ENCODE measurements at places on chromosomes 7 and 10.

DNA sequence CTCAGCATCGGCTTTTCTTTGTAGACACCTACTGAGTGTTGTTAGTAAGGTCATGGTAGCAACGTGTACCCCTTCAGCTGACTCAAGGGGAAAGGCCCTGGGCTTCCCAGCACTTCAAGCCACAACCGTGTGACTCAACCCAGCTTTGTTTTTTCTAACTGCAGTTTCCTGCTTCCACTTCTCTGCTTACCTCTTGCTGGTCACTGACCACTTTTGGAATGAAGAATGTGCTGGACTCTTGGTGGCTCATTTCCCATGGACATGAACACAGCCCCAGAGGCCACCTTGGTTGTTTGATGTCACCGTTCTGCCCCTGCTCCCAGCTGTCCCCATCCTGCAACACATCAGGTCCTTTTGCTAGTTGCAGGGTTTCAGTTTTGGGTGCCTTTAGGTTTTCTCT lies 69.5 kb upstream of the ZNF438 start:
- no peak for DNase-seq

DNA sequence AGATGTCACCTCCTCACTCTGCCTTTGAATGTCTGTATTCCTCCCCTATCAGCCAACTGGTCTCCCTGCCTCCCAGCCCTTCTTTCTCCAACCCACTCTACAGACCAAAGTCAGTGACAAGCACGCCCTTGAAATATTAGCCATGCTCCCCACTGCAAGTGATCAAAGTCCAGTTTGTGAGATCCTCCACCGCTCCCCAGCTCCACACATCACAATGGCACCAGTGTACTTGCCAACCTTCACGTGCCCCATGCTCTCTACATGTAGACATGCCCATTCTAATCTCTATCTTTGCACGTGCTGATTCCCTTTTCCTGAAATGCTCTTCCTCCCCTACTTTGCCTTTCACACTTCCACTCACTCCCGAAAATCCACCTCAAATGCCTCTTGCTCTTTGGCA lies 150.9 kb downstream of the GRID1 start:
- no peak for DNase-seq

- no peak for DNase-seq
Measured at GRCh38 chr7:51158742-51159445, 157.7 kb downstream of the COBL start.

GRCh38 chr10:95739056-95739455 lies 16.9 kb upstream of the ENTPD1 start:
- no peak for DNase-seq

DNA sequence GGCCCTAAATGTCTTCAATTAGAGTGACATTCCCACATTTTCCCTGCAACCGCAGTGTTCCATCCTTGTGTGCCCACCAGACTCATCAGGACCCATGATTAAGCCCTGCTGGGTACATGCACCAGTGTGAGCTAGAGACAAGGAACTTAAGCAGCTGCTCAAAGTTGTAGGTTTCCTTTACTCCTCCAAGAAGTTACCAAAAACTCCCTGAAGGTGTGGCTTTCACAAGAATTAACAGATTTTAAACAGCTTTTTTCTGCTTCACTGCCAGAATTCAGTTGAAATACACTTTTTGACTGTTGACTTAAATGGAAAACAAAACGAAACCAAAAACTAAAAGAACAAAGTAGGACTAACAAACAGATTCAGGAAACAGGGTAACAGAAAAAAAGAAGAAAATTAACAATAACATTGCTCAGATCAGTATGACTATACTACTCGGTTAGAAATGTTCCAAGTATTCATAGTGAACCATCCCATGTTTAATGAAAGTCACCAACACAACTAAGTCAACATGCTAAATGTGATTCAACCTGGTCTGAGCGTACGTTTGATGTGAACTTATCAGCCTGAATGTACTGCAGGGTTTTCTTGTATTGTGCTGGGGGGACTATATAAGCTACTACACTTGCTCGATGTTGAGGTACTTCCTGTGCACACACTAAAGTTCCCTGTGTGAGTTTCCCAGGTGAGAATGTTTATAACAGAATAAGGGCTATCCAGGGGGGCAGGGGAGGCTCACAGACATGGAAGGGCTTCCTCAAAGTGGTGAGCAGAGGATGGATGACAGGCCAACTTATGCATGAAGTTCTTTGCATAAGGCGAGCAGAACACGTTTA lies 22.2 kb downstream of the SLC37A3 start:
- DNase-seq = no peak

DNA sequence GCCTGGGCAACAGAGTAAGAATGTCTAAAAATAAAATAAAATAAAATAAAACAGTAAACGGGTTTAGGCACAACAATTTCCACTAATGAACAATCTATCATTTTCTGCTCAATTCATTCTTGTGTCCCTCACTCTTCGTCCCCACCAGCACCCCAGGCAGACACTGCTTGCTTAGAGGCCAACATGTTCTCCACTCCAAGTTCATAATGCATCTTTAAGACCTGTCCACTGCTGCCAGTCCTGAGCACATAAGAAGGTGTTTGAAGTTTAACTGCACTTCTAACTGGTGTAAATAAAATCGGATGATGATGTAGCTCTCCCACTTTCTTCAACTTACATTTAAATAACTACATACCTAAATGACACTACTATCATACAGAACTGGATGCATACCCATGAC lies 13.2 kb downstream of the PDLIM1 start:
- DNase-seq = no peak

- DNase-seq = no peak
Measured at GRCh38 chr7:37249240-37249639, 199.4 kb downstream of the ELMO1 start.

GRCh38 chr10:8800426-8800825 lies 745.9 kb downstream of the GATA3 start:
- DNase-seq = no peak

- peak; percentile 14 for DNase-seq
Measured at GRCh38 chr10:91551856-91552255, 81.0 kb downstream of the PPP1R3C start.

GRCh38 chr10:82318534-82318933 lies 443.5 kb downstream of the NRG3 start:
- DNase-seq = no peak

- DNase-seq = no peak
Measured at GRCh38 chr10:119211176-119211575, 3.8 kb downstream of the GRK5 start.

GRCh38 chr7:13067036-13067435 lies 379.6 kb downstream of the ARL4A start:
- no peak for DNase-seq

- DNase-seq = peak; percentile 25
Measured at GRCh38 chr10:94279835-94280709, 82.7 kb downstream of the NOC3L start.

DNA sequence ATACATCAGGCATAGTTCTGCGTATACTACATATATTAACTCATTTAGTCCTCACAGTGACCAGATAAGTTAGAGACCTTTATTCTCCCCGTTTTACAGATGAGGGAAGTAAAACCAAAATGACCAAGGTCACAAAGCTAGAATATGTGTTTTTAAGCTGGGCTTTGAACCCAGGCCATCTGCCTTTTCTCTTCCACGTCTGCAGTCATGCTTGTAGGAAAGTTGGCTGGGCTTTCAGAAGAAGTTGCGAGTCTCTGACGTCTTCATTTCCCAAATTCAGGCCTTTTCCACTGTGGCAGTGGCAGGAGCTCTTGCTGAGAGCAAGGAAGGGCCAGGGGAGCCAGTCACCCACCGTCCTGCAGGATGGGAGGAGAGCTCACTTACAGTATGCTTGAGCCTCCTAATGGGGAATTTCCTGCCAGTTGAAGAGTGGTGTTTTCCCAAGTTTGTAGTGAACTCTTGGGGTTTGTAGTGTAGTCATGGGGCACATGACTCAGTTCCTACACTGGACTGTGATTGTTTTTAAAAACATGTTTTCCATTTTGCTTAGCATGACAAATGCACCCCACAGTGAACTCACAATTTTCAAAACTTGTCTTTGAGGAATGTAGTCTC lies 34.2 kb downstream of the CYP17A1 start:
- no peak for DNase-seq

- DNase-seq = no peak
Measured at GRCh38 chr7:20442951-20443350, 112.3 kb downstream of the ITGB8 start.

- no peak for DNase-seq
Measured at GRCh38 chr10:91520661-91521060, 110.5 kb downstream of the HECTD2 start.

GRCh38 chr7:101861218-101861775 lies 43.9 kb downstream of the CUX1 start:
- DNase-seq = no peak

DNA sequence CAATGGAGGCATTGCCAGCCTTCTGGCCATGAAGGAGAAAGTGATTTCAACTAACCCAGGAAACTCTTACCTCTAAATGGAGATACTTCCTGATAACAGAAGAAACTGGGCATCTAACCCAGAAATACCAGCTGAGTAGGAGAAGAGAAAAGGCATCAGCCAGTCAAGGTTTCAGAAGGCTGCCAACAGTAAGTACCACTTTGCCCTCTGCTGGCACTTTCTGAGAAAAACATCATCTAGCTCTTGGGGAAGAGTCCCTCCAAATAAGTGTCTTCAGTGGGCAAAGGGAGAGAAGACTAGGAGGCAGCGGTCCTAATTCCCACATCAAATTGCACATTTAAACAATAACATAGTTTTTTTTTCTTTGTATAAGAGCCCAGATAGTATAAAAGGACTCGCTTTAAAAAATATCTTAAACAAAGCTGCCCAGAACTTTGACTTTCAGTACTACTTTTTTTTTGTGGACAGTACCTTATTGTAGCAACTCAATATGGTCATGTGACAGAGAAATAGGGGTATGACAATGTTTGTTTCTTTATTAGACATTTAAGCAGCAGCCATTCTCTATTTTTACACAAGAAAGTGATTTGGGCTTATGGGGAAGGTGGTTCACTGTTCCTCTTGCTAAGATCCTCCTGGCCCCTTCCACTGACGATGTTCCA lies 157.3 kb downstream of the CTTNBP2 start:
- peak; percentile 71 for DNase-seq

DNA sequence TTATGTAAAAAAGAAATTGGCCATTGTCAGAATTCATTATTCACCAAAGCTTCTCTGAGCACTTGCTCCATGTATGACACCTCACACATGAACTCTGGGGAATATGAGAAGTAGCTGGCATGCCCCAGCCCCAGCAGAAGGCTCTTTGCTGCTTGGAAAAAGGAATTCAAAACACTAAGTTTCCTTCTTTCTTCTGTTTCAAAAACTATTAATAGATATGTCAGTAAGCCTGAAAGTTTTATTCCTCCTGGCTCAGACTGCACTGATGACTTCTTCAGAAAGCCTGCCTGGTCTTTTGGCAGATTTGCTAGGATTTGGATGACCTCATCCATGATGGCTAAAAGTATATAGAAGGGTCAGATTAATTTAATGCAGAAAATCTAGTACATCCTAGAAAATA lies 511.0 kb downstream of the GFRA1 start:
- DNase-seq = no peak

DNA sequence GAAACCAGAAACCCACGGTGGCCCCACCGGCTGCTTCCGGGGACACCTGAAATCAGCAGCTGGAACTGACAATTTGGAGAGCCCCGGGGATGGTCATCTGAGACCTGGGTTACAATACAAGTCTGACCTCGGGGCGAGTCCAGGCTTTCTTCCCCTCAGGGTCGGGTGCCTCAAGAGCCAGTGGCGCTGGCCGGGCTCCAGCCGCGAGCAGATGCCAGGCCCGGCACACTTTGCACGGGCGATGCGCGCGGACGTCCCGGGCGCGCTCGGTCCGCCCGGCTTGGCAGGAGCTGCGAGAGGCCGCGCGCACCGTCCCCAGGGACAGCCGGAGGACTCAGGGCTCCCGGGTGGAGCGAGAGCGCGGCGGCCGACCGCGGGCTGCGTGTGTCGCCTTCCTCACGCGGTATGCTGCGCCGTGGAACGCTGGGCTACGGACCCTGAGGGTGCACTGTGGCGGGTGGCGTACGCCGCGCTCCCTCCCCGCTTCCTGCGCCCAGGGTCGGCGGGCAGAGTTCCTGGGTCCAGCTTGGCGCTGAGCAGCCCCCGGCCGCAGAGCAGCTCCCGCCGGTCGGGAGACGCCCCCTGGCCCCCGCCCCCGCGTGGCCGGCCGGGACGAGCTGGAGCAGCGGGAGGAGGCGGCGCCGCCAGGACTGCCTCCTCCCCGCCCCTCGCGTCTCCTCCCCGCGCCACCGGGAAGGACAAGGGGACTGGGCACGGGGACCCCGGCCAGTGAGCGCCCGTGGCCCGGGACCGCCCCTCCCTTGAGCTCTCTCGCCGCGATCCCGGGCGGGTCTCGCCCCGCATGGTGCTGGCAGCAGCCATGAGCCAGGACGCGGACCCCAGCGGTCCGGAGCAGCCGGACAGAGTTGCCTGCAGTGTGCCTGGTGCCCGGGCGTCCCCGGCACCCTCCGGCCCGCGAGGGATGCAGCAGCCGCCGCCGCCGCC lies at the start of gene RBM20:
RBM20 (plus strand) TSS at position 684 of the 945 bp plus-strand sequence; CDS start at position 803, 119 bp downstream.
- peak; percentile 19 for DNase-seq

DNA sequence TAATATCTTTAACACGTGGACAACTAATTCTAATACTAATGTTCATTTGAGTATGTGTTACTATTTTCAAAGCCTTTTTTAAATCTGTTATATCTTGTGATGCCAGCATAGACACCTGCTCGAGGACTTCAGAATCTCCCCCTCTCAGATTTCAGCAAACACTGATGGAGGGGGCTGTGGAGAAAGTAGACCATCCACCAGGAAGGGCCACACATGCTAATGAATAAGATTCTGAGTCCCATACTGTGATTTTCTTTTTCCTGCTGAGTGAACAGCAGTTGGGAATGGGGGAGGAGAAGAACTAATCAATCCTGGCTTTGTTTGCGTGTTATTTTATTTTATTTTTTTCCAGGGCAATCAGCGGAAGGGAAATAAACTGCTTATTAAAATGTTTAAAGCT lies 157.9 kb upstream of the CSTF2T start:
- DNase-seq = no peak

GRCh38 chr7:143938379-143939243 lies 3.6 kb downstream of the OR2F2 start:
- no peak for DNase-seq

- no peak for DNase-seq
Measured at GRCh38 chr10:72729528-72729927, 37.6 kb downstream of the MCU start.

DNA sequence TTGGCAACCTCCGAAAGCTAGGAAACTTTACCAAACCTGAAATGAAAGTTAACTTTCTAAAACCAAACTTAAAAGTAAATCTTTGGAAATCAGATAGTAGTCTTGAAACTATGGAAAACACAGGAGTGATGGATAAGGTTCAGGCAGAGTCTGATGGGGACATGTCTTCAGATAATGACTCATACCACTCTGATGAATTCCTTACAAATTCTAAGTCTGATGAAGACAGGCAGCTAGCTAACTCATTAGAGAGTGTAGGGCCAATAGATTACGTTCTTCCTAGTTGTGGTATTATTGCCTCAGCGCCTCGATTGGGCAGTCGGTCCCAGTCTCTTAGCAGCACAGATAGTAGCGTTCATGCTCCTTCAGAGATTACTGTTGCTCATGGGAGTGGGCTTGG lies 45.9 kb downstream of the MCMBP start:
- no peak for DNase-seq

GRCh38 chr7:78852951-78853350 lies 600.5 kb downstream of the MAGI2 start:
- no peak for DNase-seq

- DNase-seq = no peak
Measured at GRCh38 chr10:113294868-113295267, 258.0 kb upstream of the HABP2 start.

Data from NCI-H1105 treated with DMSO at 0.1 percent for 48 hours (cell line).